Amniotic stem cell (primary cell): ENCODE measurements at places on chromosomes 1 and 21.
A peak's percentile ranks its signal among the peaks of the same experiment; 100 is the strongest.

DNA sequence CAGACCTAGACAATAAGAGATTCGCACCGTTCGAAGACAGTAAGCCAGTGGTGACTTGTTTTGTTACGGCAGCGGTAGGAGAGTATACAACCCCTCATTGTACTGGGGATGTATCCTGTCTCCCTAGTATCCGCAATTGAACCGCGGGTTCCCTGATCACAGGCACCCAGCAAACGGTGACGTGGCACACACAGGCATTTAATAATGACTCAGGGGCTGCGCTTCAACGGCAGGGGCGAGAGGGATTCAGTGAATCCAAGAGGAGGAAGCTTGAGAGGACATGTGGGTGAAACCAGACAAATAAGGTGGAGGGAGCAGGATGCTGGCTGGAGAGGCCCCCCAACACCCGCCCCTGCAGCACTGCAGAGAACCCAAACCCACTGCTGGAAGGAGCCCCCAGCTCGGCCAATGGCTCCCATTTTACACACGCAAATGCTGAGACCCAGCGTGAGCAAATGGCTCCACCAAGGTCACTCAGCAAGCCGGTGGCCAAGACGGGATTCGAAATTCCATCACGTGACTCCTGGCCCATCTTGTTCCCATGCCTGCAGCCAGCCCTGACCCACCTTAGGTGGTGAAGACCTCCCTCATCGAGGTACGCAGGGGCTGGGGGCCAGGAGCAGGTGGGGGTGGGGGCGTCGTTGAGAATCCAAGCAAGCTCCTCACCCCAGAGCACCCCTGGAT lies 149.9 kb downstream of the SYF2 start:
- DNase-seq: no peak

GRCh38 chr1:18899363-18900049 lies 2.8 kb downstream of the ALDH4A1 start:
- DNase-seq: no peak

DNA sequence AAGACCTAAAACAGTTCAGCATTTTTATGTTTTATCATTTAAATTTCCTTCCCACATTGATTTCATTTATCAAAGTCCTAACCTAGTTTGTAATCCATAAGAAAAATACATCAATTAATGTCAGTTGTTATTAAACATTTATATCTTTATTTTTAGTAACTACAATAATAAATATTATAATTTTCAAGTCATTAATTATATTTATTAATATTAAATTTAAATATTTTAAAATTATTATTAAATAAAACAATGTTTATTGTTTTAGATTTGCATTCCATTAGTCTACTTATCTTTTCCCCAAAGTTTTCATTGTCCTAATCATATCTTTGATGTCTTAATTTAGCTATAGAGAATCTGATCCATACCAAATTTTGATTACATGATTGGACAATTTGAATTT lies 368.9 kb downstream of the PLA2G4A start:
- DNase-seq: no peak

GRCh38 chr1:17215545-17215890 lies 10.6 kb downstream of the PADI1 start:
- no peak for DNase-seq

GRCh38 chr1:191690931-191691330 lies 467.3 kb upstream of the RGS18 start:
- no peak for DNase-seq

DNA sequence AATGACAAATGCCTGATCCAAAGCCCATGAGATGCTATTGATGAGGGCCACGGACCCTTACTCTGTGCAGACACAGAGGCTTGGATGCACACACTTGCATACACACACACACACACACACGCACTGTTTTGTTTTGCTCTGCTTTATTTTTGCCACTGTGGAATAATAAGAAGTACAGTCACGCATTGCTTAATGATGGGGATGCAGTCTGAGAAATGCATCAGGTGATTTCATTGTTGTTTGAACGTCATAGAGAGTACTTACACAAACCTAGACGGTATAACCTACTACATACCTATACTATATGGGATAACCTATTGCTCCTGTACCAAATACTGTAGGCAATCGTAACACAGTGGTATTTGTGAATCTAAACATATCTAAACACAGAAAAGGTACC lies 104.4 kb downstream of the RHOU start:
- DNase-seq: no peak

DNA sequence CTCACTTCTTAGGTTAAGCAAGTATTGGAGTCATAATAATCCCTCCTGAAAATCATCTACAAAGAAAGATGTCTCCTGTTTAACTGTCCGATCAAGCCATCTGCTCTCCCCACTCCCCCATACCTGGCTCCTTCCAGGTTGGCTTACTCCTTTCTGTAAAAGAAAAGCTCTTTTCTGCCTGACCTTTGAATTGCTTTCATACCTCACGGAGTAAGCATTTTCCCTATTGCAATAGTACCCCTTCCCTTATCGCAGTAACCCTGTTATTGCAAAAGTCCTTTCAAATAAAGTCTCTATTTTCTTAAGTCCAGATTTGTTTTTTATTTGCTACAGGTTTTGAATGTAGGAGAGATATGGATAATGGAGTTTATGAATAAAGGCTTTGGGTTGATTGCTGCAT lies 150.4 kb downstream of the GRIK1 start:
- DNase-seq: no peak

DNA sequence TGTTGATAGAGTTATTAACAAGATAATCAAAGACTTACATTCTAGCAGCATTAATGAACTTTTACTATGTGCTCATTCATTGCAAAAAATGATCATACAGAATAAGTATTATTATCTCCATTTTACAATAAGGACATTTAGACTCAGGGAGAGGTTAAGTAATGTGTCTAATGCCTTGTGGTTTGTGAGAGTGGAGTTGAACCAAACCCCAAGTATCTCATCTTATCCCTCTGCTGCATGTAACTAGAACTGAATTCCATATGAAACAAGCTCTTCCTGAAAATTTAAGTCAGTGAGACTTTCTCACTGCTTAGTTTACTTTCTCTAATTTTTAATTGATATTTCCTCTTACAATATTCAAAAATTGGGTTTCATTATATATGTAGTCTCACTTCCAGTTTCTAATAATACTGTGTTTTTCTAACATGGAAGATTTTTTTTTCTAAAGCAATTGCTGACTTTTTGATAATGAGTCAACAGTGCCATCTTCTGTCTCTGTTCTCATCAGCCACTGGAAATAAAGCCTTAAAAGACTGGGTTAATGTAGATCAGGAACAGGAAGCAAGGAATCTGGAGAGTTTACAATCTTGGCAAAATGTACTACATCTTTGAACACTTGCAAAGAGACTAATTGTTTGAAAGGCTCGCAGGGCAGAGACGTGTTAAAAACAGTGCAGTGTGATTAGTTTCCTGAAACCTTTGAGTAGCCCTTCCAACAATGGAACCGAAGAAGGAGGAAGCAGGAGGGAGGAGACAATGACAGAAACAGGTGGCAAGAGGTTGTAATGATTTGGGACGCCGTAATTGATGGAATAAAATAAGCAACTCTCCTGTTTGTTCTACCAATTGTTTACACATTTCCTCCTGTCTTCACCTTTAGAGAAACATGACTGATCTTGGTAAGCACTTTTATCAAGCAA lies 567.6 kb downstream of the MRPL39 start:
- DNase-seq: no peak

DNA sequence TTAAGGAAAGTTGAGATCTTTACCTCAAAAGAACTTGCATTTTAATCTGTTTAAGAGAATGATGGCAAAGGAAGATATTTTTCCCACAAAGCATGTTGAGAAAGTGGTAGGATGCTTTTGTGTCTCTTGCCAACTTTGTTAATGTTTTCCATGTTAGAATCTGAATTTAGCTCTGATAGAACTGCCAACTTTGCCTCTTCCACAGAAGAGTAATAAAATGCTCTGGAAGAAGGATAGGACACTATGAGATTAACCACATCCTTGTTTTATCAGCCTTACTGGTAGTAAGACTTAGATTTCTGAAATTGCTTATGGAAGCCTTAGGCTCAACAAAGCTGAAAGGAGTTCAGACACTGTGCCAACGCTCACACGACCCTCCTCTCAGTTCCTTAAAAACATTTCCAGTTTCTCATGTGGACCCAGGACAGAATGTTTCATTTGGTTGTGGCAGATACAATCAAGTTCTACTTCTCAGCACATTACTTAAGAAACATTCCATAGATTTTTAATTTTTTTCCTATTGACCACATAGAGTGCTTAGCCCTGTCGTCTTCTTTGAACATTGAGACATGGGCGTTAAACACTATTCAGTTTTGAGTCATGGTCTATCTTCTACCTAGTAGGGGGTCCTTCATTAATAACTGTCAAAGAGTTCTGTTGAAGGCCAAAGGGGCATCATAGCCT lies 59.0 kb downstream of the MTR start:
- DNase-seq: no peak

DNA sequence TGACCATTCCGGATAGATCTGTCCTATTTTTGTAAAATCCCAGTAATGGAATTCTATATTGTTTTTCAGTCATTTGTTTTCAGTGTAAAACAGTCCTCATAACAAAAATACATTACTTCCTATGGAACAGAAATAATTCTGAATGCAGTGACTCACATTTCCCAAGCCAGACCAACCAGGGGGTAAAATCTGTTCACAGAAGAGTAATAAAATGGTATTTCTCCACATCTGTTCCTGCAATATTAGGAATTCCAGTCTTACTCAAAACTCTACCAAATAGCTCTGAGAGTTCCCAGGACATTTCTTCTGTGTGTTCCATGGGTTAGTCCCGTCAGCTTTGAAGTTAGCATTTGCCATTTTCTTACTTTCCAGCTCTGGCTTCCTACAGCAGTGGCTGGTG lies 2.6 kb upstream of the DDR2 start:
- peak; percentile 41 for DNase-seq

DNA sequence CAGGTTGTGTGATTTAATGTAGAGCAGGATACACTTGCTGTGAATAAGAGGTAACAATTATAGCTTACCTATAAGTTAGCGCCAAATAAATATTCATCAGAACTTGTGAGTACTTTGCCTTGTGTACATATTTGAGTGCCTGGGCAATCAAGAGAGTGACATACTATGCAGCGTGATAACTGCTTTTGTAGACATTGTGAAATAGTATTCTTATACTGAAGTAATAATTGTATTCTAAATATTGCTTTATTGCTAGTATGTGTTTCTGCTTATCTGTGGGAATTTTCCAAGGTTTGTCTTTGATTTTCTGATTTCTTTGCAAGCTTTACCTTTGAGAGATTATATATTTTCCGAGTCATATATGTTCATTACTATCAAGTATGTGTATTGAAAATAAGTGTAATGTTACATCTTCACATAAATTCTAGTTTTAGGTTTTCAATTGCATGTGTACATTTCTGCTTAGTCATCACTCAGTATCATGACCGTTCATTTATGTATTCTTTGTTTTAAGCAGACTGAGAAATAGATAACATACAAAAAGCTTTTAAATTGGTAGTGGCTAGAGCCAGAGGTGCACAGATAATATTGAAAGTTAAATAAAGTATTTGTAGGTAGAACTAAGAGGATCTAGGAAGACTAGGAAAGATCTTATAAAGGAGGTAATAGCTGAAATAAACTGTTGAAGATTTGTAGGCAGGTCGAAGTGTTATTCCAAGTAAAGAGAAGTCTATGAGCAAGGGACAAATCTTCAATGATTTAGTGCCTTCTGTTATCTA lies 19.5 kb downstream of the USP25 start:
- no peak for DNase-seq

DNA sequence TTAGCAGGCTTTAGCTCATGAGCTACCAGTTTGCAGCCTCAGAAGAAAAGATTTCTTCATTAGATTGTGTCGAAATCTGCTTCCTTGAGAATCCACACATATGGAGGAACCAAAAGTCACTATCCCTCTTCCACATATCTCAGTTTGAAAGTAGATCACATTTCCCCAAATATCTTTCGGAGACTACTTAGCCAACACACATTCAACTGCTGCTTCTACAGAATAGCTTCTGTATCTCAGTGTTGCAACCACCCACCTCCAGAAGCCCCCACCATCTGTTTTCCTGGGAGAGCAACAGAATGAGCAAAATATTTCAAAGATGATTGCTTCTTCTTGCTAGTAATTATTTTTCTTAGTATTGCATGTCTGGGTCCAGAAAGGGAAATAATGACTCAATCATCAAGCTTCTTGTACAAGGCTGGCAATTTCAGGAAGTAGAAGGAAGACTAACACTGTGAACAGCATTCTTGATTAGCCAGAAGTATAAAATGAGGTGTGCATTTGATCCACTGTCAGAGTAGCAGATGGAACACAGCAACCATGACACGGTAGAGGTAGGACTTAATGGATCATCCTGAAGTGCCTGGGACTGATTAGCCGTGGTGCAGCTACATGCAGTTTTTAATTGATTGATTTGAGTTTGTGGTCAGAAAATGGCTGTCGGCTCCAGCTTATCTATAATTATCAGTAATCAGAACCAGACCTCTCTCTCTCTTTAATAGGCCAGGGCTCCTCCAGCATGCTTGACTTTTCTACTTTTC lies 24.9 kb downstream of the ZC3H11B start:
- peak; percentile 31 for DNase-seq

DNA sequence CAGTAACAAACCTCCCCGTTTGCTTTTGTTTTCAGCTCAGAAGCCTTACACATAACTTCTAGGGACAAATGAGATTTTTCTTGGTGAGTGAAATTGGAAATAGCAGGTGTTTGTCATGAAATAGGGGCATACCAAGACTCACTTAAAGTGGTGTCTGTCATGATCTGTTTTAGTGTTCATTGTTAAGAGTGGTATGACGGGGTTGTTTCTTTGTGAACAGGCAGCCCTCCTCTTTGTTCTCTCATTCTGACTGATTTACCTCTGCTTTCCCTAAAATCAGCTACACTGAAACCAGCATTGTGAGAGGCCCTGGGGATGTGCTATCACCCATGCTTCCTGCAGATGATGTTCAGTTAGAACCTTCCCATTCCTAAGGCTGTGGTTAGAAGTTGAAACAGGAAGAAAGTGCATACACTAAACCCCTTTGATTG lies 2.5 kb upstream of the ERO1B start:
- DNase-seq: no peak

DNA sequence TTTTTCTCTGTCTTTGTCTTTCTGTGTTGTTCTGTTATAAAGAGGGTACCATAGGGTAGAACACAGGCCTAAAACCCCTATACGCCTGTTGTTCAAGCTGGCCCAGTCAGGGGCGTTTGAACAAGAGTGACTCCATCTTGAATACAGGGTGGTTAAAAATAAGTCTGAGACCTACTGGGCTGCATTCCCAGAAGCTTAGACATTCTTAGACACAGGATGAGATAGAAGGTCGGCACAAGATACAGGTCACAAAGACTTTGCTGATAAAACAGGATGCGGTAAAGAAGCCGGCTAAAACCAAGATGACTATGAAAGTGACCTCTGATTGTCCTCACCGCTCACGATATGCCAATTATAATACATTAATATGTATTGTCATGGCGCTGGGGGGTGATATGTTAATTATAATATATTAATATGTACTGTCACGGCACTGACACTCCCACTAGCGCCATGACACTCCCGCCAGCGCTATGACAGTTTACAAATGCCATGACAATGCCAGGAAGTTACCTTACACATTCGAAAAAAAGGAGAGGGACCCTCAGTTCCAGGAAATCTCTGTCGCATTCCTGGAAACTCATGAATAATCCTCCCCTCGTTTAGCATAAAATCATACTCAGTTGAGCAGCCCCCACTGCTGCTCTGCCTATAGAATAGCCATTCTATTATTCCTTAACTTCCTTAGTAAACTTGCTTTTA lies 58.5 kb upstream of the KLHDC7A start:
- DNase-seq: no peak

GRCh38 chr1:19169642-19170041 lies 40.4 kb downstream of the UBR4 start:
- peak; percentile 6 for DNase-seq

GRCh38 chr1:58045094-58045705 lies 501.3 kb downstream of the OMA1 start:
- DNase-seq: no peak

- no peak for DNase-seq
Observed at GRCh38 chr1:27973771-27974416, 14.1 kb downstream of the XKR8 start.
